HFFc6 (cell line): ENCODE measurements at places on chromosomes 4 and X. TPM values are rescaled to one million over a fixed set of nuclear protein-coding genes. Genes with fewer than 3 reads are reported as not detected.

GRCh38 chrX:118740276-118740889, 13.0 kb downstream of the IL13RA1 start:
- DNase-seq, result no peak

DNA sequence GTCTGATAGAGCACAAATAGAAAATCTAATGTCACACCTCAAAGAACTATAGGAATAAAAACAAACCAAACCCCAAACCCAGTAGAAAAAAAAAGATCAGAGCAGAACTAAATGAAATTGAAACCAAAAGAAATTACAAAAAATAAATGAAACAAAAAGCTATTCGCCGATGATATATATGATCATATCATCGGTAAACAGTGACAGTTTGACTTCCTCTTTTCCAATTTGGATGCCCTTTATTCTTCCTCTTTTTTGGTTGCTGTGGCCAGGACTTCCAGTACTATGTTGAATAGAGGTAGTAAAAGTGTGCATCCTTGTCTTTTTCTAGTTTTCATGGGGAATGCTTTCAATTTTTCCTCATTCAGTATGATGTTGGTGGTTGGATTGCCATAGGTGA, 215.3 kb upstream of the AR start:
- no peak for DNase-seq

- DNase-seq, result no peak
Observed at GRCh38 chr4:138311771-138312535, 69.8 kb upstream of the SLC7A11 start.

GRCh38 chr4:36067116-36067515, 177.2 kb downstream of the ARAP2 start:
- no peak for DNase-seq

The BANK1 gene
- total RNA-seq, result 0.15 to 0.30 TPM (median 0.28 TPM) in 3 replicates

The SSX4B gene
- not detected in 3 replicates for total RNA-seq
